ENCODE measurements at places on chromosomes 13 and 19.

DNA sequence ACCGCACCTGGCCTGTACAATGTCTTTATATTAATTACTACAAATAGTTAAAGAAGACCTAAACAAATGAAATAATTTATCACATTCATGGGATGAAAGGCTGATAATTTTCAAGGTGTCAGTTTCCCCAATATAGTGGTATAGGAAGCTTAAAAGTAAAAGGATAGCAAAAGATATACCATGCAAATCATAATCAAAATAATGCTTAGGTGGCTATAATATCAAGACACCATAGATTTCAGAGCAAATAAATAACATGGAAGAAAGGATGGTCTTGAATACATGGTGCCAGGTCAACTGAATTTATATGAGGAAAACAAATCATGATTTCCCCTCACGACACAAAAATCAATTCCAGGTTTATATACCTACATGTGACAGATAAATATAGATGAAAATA, 4.8 kb downstream of the ZNF790 start:
- DNase-seq, result no peak

DNA sequence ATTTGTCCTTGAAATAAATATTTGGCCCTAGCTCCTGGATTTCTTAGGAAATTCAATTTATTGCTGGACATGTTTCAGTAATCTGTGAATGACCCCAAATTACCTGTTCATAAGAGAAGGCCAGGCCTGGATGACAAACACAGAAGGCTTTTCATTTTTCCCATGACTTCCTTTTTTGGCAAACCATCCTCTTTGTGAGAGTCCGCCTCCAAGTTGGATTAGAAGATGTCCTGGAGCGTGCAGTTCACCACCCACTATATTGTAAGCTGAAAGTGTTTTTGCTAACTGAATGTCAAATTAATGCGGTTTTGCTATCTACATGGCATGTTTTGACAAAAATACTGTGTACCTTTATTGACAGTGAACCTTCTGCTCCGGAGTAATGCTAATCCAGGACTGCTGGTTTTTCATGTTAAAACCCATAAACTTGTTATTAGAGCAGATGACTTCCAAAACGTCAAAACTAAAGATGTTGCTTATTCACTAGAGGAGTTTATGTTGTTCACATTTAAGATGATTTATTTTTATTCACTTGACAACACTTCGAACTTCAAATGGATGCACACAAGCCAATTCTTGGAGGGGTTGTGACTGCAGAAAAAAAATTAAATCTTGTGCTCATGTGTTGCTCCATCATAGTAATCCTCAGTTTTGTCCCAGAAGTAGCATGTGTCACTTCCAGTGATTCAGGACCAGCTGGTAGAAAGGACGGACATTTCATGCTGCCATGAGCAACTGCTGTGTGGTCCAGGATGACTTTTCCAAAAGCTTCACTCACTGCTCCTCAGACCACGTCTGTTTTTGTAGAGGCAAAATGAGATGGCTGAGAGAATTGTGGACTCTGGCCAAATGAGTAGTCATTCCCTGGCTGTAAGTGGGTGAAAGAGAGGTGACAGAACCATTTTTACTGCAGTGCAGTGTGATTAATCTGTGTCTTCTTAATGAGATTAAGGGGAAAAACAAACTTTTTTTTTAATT, 71.0 kb downstream of the ITGBL1 start:
- DNase-seq, result no peak

DNA sequence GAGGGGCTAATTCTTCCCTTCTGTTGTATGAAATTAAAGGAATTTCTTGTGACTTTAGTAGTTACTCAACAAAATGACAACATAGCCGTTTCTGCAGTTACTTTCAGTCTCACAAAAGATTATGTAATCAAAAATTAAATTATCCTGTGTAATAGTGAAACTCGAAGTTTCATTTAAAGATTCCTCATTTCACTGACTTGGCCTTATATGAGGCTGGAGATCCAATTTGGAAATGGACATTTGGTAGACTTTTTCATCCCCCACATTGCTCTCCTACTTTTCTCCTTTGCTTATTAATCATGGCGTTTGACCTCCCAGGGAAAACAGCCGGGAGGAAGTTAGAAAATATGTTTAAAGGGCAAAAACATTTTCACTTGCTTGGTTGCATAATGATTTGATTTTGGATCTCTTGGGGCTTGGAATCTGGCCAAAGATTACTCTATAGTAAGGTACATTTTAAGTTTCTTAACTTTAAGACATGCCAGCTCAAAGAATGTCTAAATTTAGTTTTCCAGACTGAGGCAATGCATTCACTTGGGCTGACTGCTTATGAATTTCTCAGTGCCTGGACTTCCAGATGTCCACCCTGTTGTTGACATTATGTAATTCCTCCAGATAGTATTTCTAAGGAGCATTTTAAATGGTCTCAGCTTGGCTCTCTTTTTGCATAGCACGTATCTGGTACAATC, 1364.9 kb upstream of the MIR17HG start:
- DNase-seq, result no peak

GRCh38 chr19:38617283-38617763, 430 bp downstream of the MAP4K1 start:
- peak; percentile 3 for DNase-seq

DNA sequence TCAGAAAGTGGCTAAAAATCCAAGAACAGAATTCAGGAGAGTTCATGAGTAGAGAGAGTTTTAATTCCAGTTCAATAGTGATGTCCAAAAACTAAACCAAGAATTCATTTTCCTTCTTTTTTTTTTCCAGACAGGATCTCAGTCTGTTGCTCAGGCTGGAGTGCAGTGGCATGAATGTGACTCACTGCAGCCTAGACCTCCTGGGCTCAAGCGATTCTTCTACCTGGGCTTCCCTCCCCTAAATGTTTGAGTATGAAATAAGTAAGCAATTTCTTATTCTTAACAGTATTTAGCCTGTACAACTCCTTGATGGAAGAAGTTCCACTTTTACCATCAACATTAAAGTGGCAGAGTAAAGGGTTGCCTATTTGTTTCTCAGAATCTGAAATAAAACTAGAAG, 3.8 kb downstream of the COMMD6 start:
- no peak for DNase-seq

DNA sequence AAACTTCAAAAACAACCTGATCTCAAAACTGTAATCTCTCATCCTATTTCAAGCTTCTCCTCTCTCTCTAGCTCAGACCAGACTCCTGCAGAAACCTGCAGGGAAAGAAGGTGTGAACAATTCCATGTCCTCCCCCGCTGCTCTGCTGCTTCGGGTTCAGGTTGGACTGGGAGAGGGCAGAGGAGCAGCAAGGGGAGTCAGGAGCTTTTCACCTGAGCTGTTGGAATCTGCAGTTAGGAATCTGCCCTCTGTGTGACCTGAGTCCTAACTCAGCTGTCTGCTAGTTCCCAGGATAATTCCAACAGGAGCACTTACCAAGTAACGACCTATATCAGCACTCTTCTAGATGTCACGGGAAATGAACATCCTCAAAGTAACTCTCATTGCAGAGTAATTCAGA, 118.3 kb downstream of the DNAJC15 start:
- no peak for DNase-seq

DNA sequence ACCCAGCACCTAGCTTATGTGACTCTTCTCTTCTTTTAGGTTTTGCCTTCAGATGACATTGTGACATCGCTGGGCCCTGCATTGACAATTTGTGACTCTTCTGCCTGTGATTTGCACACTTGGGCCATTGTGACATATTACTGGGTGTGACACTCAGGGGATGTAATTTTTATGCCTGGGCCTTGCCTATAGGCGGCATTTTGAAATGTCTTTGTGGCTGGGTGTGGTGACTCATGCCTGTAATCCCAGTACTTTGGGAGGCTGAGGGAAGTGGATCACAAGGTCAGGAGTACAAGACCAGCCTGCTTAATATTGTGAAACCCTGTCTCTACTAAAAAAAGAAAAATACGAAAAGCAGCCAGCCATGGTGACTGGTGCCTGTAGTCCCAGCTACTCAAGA, 28.4 kb upstream of the ZNF681 start:
- no peak for DNase-seq

GRCh38 chr13:94201022-94201421, 278.5 kb downstream of the DCT start:
- DNase-seq, result no peak

DNA sequence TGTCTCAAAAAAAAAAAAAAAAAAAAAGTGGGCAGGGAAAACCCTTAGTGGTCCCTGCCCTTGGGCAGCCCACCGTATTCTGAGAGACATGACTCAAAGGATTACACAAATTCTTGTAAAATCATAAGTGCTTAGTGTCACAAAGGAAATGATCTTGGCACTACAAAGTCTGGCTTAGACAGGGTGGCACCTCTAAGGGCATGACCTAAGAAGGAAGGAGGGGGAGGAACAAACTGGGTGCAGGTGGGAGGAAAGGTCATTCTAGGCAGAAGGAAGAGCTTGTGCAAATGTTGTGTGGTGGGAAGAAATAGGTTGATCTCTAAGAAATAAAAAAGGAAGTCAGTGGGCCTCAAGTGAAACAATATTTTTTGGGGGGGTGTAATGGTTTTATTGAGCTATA, 10.4 kb downstream of the PNPLA6 start:
- no peak for DNase-seq

GRCh38 chr13:23673354-23673753, 103.1 kb downstream of the TNFRSF19 start:
- DNase-seq, result no peak

- DNase-seq, result no peak
Observed at GRCh38 chr13:23959231-23959862, 62.0 kb upstream of the C1QTNF9B start.

- no peak for DNase-seq
Observed at GRCh38 chr13:38008636-38009035, 139.1 kb upstream of the TRPC4 start.

GRCh38 chr13:86445672-86446071, 646.5 kb upstream of the SLITRK6 start:
- DNase-seq, result no peak

- no peak for DNase-seq
Observed at GRCh38 chr13:22454586-22454985, 726.2 kb upstream of the SGCG start.

GRCh38 chr13:73268306-73268705, 209.5 kb downstream of the KLF5 start:
- DNase-seq, result no peak

GRCh38 chr13:32209652-32210051, 105.5 kb downstream of the ZAR1L start:
- no peak for DNase-seq

DNA sequence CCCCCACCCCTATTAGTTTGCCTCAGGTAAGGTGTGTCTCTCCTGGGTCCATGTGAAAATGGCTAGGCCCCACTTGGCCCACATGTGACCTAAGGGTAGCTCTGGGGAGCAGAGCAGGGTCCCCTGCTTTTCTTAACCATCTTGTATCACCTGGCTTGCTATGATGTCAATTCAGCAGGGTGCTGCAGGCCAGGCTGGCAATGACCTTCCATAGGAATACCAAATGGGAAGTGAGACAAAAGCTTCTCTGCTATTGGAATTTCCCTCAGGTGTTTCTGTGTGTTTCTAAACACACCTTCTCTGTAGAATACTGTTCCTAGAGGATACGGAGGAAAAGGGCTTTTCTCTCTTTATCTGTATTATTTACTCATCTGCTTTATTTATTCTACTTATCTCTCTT, 35.7 kb upstream of the DACH1 start:
- DNase-seq, result no peak

DNA sequence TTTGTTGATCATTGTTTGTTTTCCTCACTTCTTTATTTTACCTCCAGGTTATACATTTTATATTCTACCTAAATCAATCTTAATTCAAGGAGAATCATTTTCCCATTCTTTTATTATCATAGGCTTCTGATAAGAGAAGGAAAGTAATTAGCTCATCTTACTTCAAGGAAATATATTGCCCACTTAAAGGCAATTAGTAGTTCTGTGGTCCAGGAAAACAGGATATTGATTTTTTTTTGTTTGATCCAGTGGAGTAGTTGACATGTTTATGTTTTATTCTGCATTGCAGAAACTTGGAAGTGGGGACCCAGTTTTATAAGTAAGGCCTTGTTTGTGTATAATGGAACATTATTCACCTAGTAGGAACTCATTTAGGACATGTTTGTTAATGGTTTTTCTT, 390.6 kb downstream of the NDFIP2 start:
- DNase-seq, result no peak

DNA sequence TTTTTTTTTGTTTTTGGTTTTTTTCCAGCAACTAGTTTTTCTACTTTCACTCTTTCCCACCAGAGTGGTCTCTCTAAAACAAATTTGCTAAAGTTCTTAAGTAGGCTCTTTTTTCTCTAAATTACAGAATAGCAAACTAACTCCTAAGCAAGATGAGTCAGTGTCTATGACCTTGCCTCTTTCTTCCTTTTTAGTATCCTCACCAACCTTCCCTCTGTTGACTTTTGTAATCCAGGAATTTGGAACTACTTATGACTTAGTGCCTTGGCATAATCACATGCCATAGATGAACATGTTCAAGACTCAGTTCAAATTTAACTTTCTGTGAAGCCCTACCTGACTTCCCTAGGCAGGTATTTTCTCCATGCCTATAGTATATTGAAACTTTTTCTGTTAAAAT, 32.3 kb upstream of the AKAP11 start:
- DNase-seq, result no peak

DNA sequence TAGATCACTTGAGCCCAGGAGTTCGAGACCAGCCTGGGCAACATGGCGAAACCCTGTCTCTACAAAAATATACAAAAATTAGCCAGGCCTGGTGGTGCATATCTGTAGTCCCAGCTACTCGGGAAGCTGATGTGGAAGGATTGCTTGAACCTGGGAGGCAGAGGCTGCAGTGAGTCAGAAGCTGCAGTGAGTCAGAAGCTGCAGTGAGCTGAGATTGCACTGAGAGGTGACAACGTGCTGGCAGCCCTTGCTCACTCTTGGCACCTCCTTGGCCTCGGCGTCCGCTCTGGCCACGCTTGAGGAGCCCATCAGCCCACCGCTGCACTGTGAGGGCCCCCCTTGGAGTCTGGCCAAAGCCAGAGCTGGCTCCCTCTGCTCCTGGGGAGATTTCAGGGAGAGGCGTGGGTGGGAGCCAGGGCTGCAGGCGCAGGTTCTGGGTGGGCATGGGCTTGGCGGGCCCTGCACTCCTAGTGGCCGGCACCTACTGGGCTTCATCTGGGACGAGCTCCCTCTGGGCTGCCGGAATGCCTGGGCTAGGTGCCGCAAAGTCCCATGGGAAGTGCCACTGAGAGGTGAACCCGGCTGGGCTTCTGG, 39.5 kb upstream of the RPL21 start:
- DNase-seq, result no peak

DNA sequence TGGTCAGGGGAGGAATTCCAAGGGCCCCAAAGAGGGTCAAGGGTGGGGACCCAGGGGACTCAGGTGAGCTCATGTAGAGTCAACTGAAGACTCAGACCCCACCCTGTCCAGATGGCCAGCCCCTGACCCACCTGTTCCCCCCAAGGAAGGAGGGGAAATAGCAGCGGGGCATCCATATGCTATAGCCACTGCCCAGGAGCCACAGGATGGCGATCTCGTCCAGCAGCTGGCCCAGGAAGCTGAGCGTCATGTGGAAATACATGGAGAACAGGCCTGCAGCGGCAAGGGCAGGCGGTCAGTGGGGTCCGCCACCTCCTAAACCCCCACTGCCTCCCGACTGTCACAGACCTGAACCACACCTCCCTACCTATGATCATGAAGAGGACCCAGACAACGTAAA, 21.4 kb downstream of the ACER1 start:
- DNase-seq, result no peak
